ENCODE measurements at places on chromosomes 5 and 9. TPM values are rescaled to one million over a fixed set of nuclear protein-coding genes. Genes with fewer than 3 reads are reported as not detected.

Gene GABRA6
- total RNA-seq: not detected

Gene GCNT1
- 1.8 TPM for total RNA-seq

Gene ARL14EPL
- total RNA-seq: not detected

Gene FOXE1
- not detected for total RNA-seq

GRCh38 chr5:141747152-141748141 lies 65.4 kb upstream of the ARAP3 start:
- DNase-seq: peak; percentile 84
- no peaks in the 10 kb centered on the region for H3K36me3 ChIP-seq
- no peaks in the 10 kb centered on the region for H3K4me1 ChIP-seq
- no peak overlapping the region for H3K27ac ChIP-seq
- H3K4me3 ChIP-seq: no peak overlapping the region

DNA sequence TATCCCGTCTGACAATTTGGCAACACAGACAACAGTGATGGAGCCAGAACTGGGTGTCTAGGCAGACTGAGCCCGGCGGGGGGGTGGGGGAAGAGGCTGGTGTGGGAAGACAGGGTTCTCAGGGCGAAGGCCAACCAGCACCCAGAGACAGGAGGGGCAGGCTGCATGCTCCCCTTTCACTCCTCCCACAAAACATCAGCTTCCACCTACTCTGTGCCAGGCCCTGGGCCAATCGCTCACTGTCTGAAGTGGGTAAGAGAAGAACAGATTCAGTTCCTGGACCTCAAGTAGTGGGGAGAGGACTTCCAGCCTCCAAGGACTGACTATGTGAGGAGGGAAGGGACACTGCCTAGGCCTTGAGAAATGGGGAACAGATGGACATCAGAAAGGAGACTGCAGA lies 2.8 kb downstream of the SNCB start:
- no peak overlapping the region for H3K27ac ChIP-seq
- H3K4me1 ChIP-seq: peaks cover 8% of the 10 kb centered on the region
- DNase-seq: no peak
- H3K36me3 ChIP-seq: no peaks in the 10 kb centered on the region
- H3K4me3 ChIP-seq: no peak overlapping the region
- peaks cover 62% of the 10 kb centered on the region for H3K27me3 ChIP-seq

DNA sequence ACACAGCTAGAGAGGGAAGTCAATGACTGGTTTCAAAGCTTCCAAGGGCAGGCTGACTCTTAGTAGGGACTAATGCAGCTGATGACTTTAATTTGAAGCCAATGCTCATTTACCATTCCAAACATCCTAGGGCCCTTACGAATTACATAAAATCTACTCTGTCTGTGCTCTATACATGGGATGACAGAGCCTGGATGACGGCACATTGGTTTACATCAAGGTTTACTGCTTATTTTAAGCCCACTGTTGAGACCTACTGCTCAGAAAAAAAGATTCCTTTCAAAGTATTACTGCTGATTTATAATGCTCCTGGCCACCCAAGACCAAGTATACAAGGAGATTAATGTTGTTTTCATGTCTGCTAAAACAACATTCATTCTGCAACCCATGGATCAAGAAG lies 74.1 kb downstream of the DAP start:
- H3K4me1 ChIP-seq: no peaks in the 10 kb centered on the region
- no peak for DNase-seq
- no peaks in the 10 kb centered on the region for H3K27me3 ChIP-seq
- H3K36me3 ChIP-seq: peaks cover 11% of the 10 kb centered on the region
- no peak overlapping the region for H3K27ac ChIP-seq
- H3K4me3 ChIP-seq: no peak overlapping the region

GRCh38 chr9:131868766-131869165 lies 128.9 kb upstream of the RAPGEF1 start:
- H3K4me3 ChIP-seq: no peak overlapping the region
- H3K36me3 ChIP-seq: no peaks in the 10 kb centered on the region
- no peaks in the 10 kb centered on the region for H3K27me3 ChIP-seq
- no peak for DNase-seq
- no peaks in the 10 kb centered on the region for H3K4me1 ChIP-seq

DNA sequence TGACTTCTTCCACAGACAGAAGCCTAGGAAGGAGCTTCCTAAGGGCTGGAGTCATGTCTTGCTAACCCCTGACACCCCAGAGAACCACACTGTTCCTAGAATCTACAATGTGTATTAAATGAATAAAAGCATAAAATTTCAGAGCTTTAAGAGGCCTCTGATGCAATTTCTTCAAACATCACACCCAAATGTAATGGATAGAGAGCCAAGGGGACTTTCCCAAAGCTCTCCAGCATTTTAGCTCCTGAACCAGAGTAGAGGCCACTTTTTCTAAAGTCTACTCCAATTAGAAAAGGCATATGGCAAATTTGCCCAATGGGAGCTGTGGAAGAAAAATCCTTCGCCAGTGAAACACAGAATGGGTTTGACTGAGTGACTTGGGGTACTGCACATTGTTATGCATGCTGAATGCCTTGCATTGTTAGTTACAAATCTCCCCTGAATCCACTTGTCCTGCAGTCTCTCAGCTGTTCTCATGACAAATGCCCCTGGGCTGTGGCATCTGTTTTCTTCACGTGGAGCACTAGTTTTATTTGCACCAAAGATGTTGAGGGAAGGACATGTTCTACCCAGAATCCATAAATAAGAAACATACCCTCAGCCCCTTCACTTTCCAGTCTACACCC lies 334.0 kb downstream of the ASTN2 start:
- no peak overlapping the region for H3K27ac ChIP-seq
- no peaks in the 10 kb centered on the region for H3K36me3 ChIP-seq
- no peaks in the 10 kb centered on the region for H3K27me3 ChIP-seq
- no peaks in the 10 kb centered on the region for H3K4me1 ChIP-seq

GRCh38 chr9:93676310-93677047 lies 100.1 kb downstream of the PHF2 start:
- peak; percentile 60 for DNase-seq
- H3K27ac ChIP-seq: no peak overlapping the region
- no peaks in the 10 kb centered on the region for H3K4me1 ChIP-seq

GRCh38 chr5:66307647-66308241 lies 163.6 kb downstream of the SREK1 start:
- H3K27me3 ChIP-seq: no peaks in the 10 kb centered on the region
- DNase-seq: no peak
- no peak overlapping the region for H3K4me3 ChIP-seq
- H3K4me1 ChIP-seq: peaks cover 16% of the 10 kb centered on the region
